ENCODE measurements at places on chromosomes 2 and 18.

- DNase-seq = no peak
Measured at GRCh38 chr2:75238670-75239330, 39.5 kb upstream of the TACR1 start.

DNA sequence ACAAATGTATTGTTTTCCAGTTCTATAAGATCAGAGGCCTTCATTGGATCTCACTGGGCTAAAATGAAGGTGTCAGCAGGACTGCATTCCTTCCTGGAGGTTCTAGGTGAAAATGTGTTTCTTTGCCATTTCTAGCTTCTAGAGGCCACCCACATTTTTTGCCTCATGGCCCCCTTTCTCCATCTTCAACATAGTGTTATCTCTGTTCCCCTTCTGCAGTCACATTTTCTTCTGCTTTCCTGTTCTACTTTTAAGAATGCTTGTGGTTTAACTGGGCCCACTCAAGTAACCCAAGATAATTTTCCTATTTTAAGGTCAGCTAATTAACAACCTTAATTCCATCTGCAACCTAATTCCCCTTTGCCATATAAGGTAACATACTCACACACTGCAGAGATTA lies 36.1 kb downstream of the METTL21A start:
- DNase-seq = no peak

DNA sequence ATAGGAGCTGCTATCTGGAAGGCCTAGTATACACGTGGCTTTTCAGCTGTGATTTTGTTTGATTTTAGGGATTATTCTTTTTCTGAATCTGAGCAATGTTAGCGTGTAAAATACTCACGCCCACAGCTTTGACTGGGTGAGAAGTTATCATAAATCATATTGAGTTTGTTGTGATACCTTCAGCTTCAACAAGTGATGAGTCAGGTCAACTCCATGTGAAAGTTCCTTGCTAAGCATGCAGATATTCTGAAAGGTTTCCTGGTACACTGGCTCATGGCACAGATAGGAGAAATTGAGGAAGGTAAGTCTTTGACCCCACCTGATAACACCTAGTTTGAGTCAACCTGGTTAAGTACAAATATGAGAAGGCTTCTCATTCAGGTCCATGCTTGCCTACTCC lies at the start of gene GKN1:
Gene GKN1 (plus strand): TSS at position 386 of the 400 bp plus-strand sequence. CDS start 42 bp downstream, outside the sequence.
- no peak for DNase-seq

- no peak for DNase-seq
Measured at GRCh38 chr2:38116762-38117161, 40.8 kb upstream of the CYP1B1 start.

DNA sequence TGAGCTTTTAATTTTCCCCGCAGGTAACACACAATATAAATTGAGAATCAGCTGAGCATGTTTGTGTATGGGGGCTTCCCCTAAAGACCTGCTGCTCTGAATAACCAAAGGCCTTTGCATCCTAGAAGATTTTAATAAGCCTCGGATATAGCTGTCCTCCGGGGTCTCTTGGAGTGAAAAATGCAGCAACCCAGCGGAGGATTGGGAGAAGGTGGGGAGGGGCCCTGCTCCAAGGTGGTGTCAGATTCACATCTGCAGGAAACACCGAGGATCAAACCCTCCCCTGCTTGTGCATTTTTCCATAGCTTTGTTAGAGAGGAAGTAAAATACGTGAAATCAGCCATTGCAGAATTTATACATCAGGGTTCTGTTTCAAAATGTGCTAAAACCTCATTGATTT lies 63.0 kb upstream of the OTOF start:
- DNase-seq = no peak

DNA sequence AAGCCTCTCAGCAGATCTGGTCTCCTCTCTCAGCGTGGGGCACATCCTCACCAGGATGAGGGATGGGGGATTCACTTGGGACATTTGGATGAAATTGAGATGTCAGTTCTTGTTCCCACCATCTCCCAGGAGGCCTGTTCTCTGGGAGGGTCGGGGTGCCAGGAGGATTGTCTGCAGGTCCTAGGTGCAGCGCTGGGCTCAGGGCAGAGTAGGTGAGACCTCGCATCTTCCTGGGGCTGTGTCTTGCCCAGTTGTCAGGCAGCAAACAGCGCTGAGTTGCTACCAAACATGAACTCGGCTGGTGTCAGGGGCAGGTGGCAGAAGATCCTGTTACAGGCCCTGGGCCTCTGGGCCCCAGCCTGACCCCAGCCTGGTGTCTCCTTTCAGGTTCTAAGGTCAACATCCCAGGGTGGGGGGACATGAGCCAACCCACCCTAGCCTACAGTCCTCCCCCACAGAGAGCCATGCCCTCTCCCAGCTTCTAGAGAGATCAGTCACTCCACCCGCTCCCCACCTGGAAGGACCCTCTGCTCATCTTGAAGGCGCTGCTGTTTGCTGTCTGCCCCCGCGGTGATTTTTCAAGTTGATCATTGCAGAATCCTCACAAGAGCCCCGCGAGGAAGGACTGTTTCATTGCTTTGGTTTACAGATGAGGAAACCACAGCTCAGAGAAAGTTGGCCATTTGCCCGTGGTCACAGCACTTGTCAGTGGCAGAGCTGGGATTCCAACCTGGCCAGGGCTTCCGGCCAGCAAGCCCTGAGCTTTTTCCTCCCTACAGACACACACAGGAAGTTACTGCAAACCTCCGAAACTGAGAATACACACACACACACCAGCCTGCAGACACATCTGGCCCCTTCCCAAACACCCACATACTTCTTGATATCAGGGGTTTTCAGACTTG lies 83.9 kb downstream of the STPG4 start:
- DNase-seq = no peak

DNA sequence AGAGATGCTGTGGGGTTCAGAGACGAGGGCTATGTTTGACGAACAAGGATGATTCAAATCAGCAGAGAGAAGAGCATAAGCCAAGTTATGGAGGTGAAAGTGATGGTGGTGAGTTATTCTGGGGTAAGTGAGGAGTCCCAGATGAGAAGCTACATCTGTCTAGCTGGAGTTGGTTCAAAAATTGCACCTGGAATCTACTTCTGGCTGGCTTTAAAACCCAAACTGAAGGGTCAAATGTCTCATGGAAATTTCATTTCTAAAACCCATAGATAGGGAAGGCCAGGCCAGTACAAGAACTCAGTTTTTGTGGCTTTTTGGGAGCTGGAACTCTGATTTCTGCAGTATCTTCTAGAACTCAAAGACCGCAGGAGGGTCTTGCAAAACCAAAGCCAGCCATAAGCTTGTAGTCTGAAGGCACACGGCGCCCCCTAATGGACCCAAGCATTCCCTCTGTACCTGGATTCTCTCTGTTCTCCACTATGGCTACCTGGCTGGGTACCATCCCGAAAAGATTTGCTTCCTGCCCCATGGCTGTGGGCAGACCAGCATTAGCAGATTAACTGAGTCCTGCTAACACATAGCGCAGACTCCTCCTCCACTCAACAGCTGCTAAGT lies 229.1 kb upstream of the SLC14A2 start:
- peak; percentile 9 for DNase-seq

GRCh38 chr2:70049255-70049654 lies 38.0 kb upstream of the PCBP1 start:
- no peak for DNase-seq

GRCh38 chr2:191636235-191636543 lies 41.7 kb upstream of the NABP1 start:
- DNase-seq = no peak

DNA sequence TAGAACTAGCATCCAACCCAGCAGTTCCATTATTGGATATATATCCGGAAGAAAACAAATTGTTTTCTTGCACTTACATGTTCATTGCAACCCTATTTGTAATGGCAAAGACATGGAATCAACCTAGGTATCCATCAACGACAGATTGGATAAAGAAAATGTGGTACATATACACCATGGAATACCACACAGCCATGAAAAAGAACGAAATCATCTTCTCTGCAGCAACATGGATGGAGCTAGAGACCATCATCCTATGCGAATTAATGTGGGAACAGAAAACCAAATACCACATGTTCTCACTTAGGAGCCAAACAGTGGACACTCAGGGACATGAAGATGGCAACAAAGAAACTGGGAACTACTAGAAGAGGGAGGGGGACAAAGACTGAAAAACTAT lies 352.7 kb downstream of the CDH2 start:
- DNase-seq = no peak

- no peak for DNase-seq
Measured at GRCh38 chr2:25103287-25103871, 61.5 kb downstream of the EFR3B start.

DNA sequence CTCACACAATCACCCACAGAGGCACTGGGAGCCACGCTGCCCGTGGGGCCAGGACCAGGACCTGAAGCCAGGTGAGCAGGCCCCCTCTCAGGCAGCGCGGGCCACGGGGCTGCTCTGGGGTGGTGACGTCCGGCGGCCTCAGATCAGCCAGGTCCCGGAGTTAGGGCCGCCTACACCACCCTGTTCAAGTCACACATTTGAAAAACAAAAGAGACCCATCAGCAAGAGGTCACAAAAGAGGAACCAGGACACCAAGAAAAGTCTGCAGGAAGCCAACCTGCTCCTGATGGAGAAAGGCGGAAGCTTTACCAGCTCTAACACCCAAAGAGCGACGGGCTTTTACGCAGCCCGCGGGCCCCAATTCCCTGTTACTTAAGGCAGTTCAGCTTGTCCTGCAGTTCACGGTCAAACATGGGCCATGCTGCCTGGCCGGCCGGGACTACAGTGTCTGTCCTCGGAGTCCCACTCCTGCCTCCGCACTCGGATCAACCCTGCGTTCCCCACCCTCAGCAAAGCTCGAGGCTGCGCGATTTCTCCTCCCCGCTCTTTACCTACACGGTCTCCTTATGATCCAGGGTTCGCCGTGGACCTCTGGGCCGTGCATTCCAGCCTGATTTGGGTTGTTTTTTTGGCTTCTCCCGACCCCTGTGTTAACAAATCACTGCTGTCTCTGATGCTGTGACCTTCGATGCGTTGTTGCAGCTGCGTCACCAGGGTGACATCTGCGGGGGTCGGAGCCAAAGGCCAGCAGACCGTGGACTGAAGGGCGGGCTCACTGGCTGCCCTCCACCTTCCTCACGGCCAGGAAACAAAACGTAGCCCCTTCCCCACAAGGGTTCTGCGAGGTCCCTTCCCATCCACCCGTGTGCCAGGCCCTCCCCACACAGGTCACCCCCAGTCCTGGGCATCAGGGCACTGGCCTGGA lies 31.0 kb downstream of the SNORC start:
- no peak for DNase-seq

GRCh38 chr2:154692927-154693326 lies 5.6 kb upstream of the KCNJ3 start:
- no peak for DNase-seq

DNA sequence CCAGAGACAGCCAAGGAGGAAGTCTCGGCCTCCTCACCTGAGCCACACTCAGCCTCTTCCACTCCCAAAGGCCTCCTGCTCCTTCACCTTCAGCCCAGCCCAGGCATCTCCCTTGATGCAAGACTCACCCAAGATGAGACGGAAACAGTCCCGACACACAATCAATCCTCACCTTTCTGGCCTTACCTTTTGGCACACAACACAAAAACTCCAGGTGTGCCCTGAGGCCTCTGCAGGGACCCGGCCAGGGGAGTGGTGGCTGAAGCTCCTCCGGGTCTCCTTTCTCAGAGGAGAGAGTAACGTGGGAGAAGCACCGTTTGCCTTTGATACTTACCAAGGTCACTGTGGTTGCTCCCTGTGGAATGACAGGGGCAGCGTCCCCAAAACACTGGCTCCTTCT lies 23.8 kb upstream of the EFHD1 start:
- DNase-seq = no peak

DNA sequence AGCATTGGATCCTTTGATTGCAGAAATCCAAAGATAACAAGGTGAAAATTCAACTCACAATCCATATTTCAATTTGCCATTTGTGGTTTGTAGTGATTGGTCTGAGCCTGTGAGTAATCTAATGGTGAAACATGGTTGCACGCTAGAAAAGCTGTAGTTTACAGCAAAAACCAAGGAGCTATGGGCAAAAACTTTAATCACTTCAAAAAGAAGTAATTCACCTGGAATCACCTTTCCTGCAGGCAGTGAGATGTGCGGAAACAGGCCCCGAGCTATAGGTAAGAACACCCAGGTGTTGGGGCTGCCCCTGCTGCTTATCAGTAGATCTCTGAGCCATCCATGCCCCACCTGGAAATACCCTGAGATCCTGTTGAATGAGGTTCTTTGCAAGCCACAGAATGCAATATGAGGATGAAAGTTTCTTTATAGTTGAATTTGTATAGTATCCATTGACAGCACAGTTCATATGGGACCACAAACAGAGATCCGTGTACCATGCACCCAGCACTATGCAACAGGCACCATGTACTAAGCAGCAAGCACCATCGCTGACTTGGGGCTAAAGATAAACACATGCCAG lies 208.2 kb downstream of the SPP2 start:
- no peak for DNase-seq

DNA sequence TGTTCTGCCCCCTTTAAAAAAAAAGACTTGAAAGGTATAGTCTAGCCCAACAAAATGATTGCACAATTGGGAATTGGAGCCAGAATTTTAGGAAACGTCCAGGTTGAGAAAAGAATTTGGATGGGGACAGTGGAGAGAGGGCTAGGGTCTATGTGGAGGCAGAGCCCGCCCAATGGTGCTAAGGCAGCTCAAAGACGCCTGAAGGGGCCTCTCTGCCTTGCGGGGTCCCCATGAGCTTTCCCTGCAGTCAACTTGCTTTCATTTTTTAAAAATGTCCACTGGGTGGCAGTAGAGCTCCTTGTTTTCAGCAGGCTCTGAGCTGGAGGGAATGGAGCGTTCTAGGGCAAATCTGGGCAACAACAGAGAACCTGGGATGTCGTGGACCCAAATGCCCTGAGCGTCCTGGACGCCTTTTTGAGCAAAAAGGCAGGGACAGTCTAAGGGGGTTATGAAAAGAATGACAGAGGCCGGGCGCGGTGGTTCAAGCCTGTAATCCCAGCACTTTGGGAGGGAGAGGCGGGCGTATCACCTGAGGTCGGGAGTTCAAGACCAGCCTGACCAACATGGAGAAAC lies 40.2 kb upstream of the ITM2C start:
- DNase-seq = no peak

DNA sequence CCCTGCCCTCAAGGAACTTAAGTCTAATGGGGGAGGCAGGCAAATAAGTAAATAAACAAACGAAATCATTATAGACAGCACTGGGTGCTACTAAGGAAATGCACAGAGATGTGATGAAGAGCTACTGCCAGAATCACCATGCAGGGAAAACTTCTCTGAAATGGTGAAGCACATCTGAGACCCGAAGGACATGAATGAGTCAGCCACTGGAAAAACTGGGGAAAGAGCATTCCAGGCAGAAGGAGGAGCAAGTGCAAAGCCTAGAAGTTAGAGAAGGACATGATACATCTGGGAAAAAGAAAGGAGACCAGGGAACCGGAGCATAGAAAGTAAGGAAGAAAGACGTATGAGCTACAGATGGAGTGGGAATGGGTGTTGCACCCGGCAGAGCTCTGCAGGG lies 56.8 kb downstream of the TGFA start:
- DNase-seq = no peak

Measured in NCI-H2081 treated with DMSO at 0.1 percent for 48 hours (cell line).